ENCODE measurements at places on chromosomes 12 and 14.
A peak's percentile ranks its signal among the peaks of the same experiment; 100 is the strongest.

DNA sequence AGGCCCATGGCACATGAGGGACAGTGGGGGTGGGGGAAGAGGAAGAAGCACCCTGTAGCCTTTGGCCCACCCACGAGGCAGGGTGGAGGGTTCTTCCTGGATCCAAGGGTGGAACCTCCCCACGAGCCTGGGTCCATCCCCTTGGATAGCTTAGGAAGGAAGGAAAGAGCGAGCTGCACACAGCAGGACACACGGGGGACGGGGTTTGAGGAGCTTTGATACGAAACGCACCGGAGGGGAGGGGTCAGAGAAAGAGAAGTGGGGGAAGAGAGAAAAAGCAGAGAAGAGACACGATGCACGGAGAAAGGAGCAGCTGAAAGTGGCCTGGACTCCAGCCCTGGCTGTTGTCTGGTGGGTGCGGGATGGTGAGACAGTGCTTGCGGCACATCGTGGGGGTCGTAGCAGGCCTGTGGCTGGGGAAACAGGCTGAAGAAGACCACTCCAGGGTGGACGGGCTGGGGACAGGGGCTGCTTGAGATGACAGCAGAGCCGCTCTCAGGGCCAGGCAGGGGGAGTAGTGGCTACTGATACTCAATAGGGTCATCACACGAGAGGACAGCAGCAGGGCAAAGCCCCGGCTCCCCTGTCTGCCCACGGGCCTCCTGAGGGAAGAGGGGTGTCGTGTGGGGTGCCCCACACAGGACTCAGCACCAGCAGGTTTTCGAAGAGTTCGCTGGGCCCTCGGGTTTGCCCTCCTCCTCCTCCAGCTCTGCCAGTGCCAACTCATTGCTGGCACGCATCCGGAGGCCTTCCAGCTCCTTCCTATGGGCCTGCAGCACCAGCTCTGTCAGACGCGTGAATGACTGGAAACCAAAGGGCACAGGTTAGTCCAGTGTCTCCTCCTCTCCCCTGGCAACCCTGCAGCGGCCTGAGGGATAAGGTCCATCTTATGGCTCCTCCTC, 5.4 kb upstream of the GPX2 start:
- no peak for DNase-seq

DNA sequence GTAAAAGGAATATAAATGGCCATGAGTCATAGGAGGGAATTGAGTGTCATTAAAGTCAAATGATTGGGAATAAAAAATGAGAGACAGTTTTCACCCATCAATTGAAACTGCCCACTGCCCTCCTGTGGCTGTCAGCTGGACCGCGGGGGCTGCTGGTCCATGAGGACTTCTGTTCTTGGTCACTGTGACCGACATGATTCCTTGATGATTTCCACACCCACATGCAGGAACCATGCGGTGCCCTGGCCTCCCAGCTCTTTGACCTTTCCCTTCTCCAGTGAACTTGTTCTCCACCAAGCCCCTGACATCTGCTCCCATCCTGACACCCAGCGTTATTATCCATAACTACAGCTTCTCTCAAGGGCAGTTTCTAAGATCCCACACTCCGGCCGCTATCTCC, 48.4 kb downstream of the C12orf75 start:
- peak; percentile 43 for DNase-seq

- no peak for DNase-seq
Measured at GRCh38 chr12:24554612-24555295, 394.1 kb downstream of the BCAT1 start.

DNA sequence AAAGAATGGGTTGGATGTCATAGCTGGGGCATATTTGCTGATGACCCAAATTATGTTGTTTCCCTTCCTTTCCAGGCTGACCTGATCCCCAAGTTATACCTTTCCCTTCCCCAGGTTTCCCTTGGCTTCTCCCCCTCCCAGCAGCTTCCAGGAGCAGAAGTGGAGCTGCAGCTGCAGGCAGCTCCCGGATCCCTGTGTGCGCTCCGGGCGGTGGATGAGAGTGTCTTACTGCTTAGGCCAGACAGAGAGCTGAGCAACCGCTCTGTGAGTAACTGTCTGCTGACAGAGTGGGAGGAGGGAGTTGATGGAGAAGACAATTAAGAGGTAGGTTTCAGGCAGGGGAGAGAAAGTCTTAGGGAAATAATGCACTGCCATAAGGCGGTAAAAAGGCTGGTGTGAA, 25.0 kb downstream of the A2ML1 start:
- DNase-seq, result no peak

GRCh38 chr14:36315159-36315853, 5.1 kb downstream of the MBIP start:
- DNase-seq, result peak; percentile 47

GRCh38 chr12:66662179-66662578, 16.7 kb downstream of the GRIP1 start:
- no peak for DNase-seq

DNA sequence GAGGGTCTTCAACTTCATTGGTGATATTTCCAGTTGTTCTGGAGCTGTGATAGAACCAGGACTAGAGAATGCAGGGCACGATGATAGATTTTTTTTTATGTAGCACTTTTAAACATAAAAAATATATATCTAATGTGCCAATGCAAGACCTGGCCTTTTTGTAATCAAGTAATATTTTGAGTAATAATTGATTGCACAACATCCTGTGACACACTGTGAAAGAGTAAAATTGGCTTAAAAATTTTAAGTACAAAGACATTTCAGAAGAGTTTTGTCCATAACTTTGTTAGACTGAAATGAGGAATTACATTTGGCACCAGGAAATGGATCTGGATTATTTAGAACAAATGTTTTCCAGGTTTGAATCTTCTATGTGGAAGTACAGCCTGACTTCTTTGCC, 22.1 kb downstream of the PRKCH start:
- DNase-seq, result no peak

GRCh38 chr12:86741531-86741930, 485.3 kb upstream of the MGAT4C start:
- DNase-seq, result no peak

GRCh38 chr14:84804895-84805294, 725.0 kb upstream of the FLRT2 start:
- DNase-seq, result no peak

- no peak for DNase-seq
Measured at GRCh38 chr14:101325319-101325718, 236.0 kb upstream of the DIO3 start.

- no peak for DNase-seq
Measured at GRCh38 chr14:26846388-26846787, 248.6 kb upstream of the NOVA1 start.

DNA sequence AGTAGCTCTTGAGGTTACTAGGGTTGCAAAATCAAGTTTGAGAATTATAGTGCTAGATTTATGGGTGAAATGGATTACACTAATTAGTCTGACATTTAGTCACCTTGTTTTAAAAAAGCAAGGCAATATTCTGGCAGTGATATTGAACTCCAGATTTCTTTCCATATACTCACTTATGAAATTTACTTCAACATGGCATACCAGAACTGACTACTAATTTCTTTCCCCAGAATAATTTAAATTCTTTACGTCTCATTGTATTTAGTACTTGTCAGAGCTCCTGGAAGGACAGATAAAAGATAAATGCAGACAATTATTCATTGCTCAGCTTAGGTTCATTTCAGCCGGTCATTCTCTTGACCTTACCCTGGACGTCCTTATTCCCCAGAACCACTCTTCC, 24.3 kb downstream of the EMP1 start:
- no peak for DNase-seq

- peak; percentile 9 for DNase-seq
Measured at GRCh38 chr12:10140001-10140400, 10.0 kb upstream of the CLEC7A start.

DNA sequence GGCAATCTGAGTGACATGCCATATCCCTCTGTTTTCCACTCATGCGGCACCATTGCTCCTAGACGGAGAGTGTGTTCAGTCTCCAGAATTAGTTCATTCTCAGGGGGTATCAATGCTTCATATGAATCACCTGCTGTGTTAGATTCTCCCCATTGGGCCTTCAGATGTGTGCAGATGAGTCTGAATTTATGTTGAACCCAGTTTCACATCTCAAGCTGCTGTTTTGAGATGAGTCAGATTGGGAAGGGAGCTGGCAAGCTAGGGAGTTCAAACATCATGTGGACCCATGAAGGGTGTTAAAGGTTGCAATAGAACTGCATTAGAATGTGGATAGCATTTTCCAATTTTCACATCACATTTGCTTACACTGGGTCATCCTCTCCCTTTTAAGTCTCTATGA, 46.9 kb upstream of the KCNA1 start:
- no peak for DNase-seq

- DNase-seq, result peak; percentile 72
Measured at GRCh38 chr12:123983822-123984485, 10.9 kb downstream of the ZNF664 start.

- DNase-seq, result peak; percentile 64
Measured at GRCh38 chr12:558580-558979, 98.8 kb downstream of the B4GALNT3 start.

GRCh38 chr12:107543841-107544240, 141.8 kb upstream of the PWP1 start:
- no peak for DNase-seq

DNA sequence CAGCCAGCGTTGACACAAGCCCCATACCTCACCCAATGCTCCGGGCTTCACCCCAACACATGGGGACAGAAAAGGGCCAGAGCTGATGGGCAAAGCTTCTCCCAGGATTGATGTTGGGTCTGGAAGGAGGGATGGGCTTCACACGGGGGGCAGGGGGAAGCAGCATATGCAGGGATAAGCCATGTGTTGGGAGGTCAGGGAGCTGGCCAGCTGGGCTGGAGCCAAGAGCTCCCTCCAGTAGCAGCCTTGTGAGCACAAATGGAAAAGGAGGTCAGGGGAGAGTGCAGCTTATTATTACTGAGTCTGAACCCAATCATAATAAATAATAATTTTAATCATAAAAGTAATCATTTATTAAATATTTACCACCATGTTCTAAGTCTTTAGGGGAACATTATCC, 9.3 kb downstream of the PLEKHD1 start:
- no peak for DNase-seq

DNA sequence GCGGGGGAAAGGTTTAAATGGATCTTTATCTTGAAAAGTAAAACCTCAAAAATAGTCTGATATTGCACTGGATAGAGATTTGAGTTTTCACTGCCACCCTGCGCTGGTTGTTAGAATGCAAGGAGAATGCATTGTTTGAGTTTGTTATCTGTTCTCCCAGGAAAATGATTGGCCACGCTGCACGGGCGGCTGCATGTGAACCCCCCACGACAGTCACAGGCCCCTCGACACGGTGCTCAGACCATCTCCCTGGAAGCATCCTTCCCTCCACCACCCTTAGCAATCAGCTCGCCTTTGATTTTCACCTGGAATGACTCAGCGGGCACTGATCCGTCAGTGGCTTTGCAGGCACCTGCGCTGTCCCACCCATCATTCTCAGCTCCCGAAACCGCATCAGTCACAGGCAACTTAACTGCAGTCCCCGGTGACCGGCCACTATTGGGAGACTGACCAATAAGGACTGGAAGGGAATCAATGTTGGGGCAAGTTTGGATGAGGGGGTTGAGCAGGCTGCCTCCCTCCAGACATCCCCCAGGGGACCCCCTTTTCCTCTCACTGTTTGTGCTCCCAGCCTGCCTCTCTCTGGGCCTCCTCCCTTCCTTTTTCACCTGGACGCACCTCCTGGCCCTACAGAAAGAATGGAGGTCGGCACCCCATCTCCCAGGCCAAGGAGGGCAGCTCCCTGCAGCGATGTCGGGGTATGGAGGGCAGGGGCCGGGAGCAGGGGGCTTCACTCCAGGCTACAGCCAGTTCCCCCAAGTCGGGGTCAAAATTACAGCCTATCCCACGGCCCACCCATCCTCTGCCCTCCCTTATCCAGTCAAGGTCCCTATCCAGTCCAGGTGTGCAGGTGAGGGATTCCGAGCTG, 28.5 kb upstream of the C14orf180 start:
- DNase-seq, result no peak

DNA sequence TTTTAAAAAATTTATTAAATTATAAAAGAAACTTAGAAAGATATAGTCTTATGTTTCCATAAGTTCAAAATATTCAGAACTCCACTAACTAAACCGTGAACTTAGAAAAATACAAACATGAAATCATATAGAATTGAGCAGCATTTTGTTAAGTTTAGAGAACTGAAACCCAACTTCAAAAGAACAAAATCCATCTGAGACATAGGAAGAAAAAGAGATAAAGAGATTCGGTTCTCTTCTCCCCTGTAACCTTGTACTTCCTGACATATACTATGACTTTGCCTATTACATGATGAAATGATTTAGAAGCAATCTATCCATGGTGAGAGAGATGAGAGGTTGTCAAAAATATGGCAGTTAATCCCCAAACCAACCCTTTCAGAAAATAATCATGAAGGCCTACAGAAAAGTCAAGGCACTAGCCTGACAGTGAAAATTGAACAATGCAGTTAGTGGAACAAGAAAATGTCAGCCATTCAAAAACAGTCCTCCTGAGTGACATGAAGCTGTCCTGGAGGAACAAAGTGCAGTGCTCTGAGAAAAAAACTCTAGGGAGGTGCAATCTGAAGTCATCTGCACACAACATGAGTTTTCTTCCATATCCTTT, 44.0 kb downstream of the C12orf50 start:
- DNase-seq, result no peak

DNA sequence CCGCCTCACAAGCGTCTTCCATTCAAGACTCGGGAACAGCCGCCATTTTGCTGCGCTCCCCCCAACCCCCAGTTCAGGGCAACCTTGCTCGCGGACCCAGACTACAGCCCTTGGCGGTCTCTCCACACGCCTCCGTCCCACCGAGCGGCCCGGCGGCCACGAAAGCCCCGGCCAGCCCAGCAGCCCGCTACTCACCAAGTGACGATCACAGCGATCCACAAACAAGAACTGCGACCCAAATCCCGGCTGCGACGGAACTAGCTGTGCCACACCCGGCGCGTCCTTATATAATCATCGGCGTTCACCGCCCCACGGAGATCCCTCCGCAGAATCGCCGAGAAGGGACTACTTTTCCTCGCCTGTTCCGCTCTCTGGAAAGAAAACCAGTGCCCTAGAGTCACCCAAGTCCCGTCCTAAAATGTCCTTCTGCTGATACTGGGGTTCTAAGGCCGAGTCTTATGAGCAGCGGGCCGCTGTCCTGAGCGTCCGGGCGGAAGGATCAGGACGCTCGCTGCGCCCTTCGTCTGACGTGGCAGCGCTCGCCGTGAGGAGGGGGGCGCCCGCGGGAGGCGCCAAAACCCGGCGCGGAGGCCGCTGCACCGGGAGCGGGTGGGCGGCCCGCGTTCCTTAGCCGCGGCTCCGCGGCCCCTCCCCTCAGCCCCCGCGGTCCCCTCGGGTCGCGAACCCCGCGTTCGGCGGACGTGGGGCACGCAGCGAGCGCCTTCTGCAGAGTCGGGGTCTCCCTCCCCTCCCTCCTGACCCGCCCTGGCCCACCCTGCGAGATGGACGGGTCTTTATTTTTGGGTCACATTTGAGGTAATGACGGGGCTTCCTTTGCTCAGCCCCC, at the start of gene UBC:
TSS of gene UBC (minus strand) at position 259 of the 847 bp plus-strand sequence. CDS start 879 bp downstream, outside the sequence.
- no peak for DNase-seq

DNA sequence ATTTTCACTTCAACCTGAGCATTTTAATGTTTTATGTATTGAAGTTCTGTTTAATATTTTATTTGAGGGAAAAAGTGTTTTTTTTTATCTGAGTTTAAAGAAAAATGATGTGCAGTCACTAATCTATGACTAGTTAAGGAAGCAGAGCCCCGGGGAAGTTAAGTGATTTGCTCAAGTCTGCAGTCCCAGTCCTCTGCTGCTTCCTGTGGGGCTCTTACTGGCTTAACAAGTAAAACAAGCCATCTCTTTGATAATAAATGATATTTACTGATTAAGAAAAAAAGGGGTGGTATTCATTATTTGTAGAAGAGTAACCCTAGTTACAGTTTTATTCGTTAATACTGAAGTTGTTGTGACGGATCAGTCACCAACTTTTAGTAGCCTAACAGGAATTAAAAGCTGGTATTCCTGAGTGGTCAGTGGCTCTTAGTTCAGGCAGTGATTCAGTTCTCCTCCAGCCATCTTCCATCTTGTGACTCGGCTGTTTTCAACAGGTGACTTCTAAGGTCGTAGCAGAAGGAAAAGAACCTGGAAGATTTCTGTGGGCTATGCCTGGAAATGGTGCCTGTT, 21.7 kb downstream of the BICDL1 start:
- no peak for DNase-seq
